ENCODE measurements at places on chromosomes 6 and 20.

DNA sequence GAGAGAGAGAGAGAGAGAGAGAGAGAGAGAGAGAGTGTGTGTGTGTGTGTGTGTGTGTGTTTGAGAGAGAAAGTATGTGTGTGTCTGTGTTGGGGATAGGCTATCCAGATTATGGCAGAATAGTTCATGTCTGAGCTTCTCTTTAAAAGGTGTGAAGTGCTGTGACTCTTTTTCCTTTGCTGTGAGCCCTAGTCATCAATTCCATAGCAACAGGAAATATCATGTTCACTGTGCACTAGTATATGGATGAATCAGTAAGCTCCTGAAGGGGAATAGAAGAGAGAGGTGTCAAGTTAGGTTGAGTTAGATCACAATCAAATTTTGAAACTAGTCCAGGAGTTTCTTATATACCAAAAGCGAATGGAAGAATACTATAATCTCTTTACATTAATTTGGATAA, 318.7 kb downstream of the RFPL4B start:
- no peak for DNase-seq

- DNase-seq: no peak
These were observed 94.5 kb downstream of the RFPL4B start for GRCh38 chr6:112441607-112442006.

- DNase-seq: no peak
These were observed 11.0 kb upstream of the TIAM2 start for GRCh38 chr6:154984146-154984545.

DNA sequence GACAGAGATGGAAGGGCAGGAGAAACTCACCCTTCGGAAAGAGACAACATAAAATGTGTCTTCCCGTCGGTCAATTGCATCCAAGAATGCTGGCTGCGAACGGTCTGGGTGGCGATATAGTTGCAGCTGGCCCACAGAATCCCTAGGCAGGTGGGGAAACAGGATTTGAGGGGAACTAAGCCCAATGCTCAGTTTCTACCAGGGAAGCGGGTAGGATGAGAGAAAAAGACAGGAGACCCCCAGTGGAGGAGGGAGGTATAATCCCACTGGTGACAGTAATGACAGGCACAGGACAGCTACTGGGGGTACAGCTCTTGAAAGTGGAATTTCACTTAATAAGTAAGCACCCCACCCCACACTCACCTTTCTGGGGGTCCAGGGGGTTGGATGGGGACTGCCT, 7.5 kb upstream of the TNXB start:
- no peak for DNase-seq

DNA sequence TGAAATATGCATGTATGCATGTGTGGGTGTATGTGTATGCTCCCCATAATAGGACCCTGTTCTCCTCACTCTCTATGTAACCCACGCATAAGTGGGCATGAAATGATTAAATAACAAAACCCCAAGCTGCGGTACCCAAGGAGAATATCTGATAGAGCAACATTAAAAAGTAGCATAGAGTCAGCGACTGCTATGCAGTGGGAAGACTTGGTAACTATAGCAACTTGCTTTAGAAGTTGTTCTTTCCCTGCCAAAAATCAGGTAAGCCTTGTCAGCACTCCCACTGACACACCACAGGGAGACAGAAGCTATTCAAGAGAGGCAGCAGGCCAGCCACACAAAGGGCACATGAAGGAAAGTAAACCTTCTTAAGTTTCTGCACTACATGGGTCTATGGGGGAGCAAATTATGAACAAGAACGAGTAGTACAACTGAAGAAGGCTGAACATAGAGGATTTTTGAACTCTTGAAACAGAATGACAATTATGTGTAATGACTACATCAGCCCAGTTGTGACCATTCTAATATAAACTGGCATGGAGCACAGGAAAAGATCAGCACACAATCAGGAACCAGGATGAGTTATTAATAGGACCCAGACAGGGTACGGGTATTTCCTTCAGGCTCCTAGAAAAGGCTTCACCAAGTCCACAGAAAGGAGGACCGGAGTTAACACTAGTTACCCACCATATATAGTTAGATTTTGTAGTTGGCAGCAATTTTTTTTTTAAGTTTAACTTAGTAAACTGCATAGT, 89.9 kb downstream of the GPR6 start:
- DNase-seq: no peak

Measured in CD4-positive, alpha-beta T cell treated with Interleukin-17A for 4 hours (primary cell).